ENCODE measurements at places on chromosomes 2 and 18. TPM values are rescaled to one million over a fixed set of nuclear protein-coding genes. Genes with fewer than 3 reads are reported as not detected.

- DNase-seq: no peak
These were observed 14.8 kb upstream of the PROC start for GRCh38 chr2:127403460-127403859.

DNA sequence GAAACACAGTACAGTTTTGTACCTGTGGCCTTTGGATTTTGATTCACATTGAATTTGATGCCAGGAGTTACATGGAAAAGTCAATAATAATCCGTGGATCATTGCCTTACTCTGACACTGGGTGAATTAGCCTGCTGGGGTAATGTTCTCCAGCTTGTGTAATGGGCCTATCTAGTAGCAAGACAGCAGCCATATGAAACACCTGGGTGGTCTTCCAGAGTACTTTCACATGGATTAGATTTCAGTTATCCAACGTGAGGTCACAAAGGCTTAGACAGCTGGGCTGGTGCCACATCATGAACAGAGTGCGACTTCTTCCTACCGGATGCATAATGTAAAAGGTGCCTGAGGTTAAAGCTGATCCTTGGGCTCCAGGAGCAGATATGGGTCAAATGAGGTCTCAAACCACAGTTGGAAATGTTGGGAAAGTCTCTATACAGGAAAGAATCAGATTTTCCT is 486.8 kb downstream of the PARD3B start:
- no peak for DNase-seq

DNA sequence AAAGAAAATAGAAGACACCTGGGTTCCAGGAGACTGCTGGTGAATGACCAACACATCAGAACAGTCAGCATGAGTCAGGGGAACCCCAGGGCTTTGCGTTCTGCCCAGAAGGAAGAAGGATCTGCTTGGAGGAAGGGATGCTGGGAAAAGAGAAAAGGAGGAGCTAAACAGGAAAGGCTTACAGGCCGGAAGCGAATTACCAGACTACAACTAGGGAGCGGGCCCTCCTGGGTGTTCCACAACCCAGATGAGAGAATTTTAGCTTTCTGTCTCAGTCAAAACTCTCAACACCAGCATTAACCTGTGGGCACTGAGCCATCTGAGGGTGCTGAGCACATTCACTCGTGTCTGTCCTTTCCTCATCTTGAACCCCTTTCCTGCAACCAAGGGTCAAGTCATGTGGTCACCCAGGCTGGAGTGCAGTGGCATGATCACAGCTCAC is 19.2 kb downstream of the CDC42EP3 start:
- peak; percentile 71 for DNase-seq

DNA sequence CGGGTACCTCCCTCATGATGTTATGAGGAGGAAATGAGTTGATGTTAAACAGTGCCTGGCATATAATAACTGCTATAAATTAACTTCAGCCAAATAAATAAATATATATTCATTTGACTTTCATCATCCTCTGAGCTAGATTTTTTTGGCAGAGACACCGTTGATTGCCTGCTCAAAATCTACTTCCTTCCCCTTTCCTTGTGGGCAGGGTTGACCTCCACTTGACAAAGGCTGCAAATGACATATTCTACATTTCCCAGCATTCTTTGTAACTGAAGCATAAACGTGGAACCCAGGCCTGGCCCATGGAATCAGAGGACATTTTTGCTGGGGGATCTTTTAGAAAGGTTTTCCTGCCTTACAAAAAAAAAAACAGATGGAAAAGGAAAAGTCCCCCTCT is 177.8 kb downstream of the TXNL1 start:
- no peak for DNase-seq

GRCh38 chr2:8478471-8478793 is 203.4 kb upstream of the ID2 start:
- DNase-seq: no peak

DNA sequence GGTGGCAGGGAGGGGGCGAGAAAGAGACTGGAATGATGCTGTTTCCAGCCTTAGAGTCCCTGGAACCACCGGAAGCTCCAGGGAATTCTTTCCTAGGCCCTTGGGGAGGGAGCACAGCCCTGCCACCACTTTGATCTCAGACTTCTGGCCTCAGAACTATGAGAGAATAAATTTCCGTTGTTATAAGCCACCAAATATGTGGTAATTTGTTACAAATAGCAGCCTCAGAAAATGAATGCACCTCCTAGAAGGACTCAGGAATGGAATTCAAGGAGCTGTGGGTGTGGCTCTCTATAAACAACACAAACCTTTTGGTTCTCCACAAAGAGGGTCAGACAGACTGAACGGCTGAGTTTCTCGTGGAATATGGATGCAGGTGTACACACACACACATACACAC is 144.5 kb downstream of the ACKR3 start:
- peak; percentile 35 for DNase-seq

GRCh38 chr2:197626965-197627625 is 48.3 kb downstream of the RFTN2 start:
- no peak for DNase-seq

ST8SIA5 gene
- not detected for total RNA-seq

LNPK gene
- total RNA-seq: 28.9 TPM

DNA sequence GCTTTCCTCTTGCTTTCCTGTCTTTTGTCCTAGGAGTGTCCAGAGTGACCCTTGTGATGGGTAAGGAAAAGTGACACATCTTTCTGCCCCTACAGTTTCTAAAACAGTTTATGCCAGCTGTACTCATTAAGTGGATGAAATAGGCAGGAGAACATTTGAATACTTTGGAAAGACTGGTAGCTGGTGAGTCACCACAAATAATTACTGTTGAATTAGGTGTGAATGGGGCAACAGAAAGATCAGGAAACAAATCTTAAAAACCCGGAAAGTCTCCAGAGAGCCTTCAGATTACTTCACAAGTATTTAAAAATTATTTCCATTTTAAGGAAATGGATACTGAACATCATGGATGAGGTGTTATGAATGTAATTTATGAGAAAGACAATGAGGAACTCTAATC is 278.5 kb downstream of the CLIP4 start:
- DNase-seq: no peak

CROCC2 gene
- total RNA-seq: 0.41 TPM

- no peak for DNase-seq
These were observed 234.3 kb upstream of the NCKAP5 start for GRCh38 chr2:133802409-133803039.

DNA sequence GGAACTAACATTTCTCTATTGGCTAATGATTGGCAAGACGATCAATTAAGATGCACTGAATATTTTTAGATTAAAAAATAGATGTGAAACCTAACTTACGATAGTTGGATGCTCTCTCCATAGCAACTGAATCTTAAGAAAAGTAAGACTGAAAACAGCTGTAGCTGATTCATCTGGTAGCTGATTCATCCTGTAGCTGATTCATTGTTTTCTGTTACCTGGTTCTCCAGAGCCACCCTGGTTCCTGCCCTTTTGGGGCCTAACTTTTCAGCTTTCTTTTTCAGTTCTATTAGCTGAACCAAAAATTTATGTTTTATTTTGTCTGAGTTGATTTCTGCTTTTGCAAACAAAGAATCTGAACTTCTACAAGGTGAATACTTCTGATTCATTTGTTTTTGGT is 22.7 kb upstream of the SPR start:
- peak; percentile 65 for DNase-seq

CRYGC gene
- total RNA-seq: not detected

DNA sequence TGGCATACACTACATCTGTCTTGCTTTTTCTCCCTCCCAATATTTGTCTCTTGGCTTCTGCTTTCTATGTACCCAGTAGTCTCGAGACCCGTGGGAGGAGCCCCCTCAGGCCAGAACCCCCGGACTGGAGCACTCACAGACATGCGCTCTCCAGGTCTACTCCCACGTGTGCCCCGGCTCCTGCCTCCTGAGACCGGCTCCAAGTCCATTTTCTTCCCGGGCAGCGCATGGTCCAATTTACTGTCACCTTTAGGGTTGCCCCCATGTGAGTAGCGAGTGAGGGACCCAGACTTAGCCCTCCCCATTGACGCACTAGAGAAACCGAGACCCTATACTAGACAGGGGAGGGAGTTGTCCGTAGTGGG is 11.8 kb upstream of the TEX51 start:
- DNase-seq: no peak

DNA sequence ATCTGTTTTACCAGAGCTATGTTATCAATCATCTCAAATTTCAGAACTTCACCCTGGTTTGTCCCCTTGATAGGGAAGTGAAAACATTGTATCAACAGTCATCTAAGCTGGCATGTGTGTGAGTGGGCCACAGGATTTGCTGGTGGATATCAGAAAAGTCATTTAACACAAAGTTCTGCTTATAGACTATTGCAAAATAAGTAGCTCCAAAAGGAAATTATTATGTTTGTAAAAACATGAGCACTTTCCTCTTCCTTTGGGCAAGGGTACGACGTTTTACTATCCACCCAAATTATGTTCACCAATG is 20.7 kb upstream of the COPS8 start:
- DNase-seq: no peak

- no peak for DNase-seq
These were observed 150.5 kb downstream of the TANC1 start for GRCh38 chr2:159118859-159119500.

SP140 gene
- total RNA-seq: 0.09 TPM

- DNase-seq: no peak
These were observed 5.3 kb upstream of the NPPC start for GRCh38 chr2:231931481-231931915.

GRCh38 chr2:1771626-1772280 is 27.4 kb upstream of the PXDN start:
- DNase-seq: no peak
